Fibroblast of skin of left biceps (primary cell): ENCODE measurements at places on chromosomes 4 and X.
A peak's percentile ranks its signal among the peaks of the same experiment; 100 is the strongest.

GRCh38 chrX:15059474-15059873 lies 186.3 kb downstream of the MOSPD2 start:
- no peak for DNase-seq

- no peak for DNase-seq
These were observed 25.7 kb downstream of the AFF1 start for GRCh38 chr4:86960557-86960961.

GRCh38 chrX:122739770-122740169 lies 444.3 kb upstream of the GRIA3 start:
- DNase-seq = no peak

DNA sequence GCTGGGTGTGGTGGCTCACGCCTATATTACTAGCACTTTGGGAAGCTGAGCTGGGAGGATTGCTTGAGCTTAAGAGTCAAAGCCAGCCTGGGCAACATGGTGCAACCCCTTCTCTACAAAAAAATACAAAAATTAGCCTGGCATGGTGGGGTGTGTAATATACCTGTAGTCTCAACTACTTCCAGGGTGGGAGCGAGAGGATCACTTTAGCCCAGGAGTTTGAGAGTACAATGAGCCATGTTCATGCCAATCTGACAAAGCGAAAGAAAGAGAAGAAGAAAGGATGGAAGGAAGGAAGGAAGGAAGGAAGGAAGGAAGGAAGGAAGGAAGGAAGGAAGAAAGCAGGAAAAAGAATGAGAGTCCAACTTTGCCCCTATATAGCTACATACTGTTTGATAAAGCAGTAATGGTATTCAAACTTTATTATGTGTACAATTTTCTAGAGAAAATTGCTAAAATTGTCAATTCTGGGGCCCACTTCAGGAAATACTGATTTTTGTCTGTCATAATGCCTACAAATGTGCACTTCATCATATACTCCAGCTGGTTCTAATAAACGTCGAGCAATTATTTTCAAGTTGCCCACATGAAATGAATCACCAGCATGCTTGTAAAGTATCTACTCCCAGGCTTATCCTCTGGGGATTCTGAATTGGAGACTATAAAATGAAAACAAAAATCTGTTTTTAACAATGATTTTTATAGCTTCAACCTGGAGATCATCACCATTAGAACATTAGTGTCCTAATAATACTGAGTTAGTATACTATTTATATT lies 132.3 kb downstream of the NDST4 start:
- peak; percentile 64 for DNase-seq

GRCh38 chr4:3036131-3036952 lies 38.0 kb downstream of the HTT-AS start:
- no peak for DNase-seq
